HT-29 (cell line): ENCODE measurements at places on chromosomes 1 and 21.

GRCh38 chr21:15224346-15225086 is 159.7 kb upstream of the NRIP1 start:
- no peak for DNase-seq

- DNase-seq: peak; percentile 55
These were observed 472 bp downstream of the DTL start for GRCh38 chr1:212035835-212036605.

DNA sequence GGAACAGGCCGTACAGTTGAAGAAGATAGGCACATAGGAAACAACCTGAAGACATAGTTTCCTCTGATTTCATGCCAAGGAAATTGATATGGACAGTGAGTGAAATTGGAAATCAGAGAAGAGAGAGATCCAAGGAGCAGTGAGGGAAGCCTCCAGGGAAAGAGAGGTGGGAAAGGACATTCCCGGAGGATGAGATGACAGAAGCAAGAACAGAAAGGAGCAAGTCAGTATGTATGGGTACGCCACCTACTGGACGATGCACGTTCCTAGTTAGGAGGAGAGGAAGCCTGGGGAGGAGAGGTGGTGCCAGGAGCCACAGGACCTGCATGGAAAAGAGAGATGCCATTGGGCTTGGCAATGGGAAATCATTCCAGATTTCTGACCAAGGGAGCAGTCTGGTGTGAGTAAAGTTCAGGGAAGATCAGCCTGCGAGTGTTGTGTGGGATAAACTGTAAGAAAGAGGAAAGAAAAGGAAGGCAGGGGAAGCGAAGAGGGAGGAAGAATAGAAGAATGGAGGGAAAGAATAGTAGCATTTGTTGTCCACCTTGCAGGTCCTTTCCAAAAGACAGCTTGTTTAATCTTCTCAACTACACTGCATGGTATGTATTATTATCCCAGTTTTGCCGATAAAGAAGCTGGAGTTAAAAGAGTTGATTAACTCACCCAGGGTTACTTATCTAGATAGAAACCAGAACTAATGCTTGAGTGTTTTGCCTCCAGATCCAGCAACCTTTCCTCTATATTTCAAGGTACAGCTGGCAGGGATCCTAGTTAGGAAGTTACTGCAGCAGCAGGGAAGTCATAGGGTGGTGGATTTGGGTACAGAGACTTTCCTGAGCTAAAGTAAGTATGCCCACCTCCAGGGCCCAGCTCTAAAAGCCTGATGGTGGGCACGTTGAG is 27.4 kb downstream of the C1orf116 start:
- peak; percentile 95 for DNase-seq

DNA sequence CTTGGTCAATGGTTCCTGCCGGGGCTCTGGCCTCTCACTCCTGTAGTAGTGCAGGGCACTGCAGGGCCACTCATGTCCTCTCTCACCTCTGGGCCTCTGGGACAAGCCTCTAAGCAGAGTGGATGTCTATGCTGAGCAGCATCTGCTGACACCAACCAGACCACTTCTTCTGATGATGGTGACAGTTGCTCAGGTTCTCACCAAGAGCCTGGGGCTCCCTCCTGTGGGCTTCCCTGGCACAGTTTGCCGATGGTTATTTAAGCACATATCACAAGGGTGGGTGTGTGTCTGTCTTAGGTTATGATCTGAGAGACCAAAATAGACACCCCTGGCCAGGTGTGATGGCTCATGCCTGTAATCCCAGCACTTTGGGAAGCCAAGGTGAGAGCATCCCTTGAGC is 17.4 kb upstream of the GPR137B start:
- DNase-seq: no peak

DNA sequence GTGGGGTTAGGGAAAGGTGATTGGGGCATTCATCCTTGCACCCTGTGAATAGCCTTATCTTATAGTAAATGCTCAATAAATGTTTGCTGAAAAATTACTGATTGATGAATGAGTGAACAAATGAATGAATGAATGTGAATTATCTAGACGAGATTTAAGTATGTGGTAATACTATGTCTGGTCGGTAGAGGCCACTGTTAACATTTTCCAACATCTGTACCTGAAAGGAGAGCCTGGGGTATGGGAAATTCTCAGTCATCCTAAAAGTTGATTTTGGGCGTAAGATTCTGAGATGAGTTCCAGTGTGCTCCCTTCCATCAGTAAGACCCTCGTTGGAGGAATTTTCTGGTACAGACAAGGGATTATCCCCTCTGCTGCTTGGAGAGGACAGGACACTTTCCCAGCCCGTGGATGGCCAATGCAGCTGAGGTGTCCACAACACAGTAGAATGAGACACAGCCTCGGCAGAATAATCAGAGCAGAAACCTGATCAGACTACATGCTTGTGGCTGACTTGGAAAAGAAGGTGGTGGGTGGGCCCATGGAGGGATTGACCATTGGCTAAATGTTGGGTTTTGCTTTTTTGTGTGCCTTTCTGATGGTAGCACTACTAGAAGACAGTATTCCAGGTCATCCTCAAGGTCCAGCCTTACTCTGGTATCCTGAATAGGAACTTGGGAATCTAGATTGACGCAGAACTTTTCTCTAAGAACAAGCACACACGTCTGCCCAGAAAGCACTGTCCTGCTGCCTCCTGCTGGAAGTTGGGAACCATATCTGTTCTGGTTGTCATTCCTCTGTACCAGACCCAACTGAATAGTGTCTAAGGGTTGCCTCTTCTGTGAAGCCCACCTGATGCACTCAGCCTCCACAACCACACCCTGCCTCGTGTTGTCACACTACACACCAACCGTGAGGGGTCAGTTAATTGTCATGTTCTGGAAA is 262.0 kb downstream of the TNR start:
- peak; percentile 40 for DNase-seq

DNA sequence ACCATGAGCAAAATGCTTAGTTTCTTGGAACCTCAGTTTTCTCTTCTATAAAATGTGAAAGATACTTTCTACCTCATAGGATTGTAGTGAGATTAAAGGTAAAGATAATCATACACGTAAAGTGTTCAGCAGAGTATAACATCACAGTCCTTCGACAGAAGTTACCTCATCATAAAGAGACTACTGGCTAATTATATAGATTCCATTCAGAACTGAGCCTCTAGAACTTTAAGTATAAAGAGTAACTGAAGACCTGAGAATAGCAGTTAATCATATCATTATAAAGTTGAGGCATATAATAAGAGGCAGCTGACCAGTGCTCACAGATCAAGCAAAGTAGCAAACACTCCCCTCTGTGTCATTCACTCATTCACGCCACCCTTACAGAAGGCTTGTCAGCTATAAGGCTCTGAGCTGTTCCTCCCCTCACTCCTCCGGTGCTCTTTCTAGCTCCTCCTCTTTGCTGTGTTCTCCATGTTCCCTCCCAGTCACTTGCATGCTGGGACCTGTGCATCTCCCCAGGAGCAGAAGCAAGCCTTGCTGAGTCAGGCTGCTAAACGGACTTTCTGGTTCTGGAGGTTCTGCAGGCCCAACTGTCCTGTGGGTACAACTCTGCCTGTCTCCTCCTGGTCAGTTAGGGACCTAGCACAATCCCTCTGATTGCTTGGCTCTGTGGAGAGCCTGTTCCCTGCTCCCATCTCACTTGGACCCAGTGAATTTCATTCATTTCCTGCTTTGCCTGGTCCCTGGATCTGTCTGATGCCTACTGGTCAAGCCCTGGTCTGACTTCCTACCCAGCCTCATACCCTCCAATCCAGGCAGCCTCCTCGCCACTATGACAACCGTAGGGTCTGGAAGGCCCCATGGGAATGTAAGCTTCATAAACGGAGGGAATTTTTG is 28.3 kb upstream of the LY9 start:
- no peak for DNase-seq

DNA sequence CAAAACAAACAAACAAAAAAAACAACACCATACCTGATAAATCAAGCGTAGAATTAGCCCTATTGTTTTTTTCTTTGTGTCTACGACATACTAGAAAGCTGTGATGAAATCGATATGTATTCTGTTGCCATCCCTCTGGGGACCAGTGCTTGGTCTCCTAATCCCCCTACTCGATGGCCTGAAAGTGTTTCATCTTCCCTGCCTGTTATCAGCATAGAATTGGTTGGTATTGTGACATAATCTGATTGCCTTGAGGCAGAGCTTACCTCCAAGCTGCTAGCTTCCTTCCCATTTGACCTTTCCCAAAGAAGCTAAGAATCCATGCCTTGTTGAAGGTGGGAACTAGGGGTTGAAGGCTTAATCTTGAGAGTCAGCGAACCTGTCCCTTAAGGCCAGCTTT is 40.7 kb upstream of the PIGV start:
- no peak for DNase-seq

DNA sequence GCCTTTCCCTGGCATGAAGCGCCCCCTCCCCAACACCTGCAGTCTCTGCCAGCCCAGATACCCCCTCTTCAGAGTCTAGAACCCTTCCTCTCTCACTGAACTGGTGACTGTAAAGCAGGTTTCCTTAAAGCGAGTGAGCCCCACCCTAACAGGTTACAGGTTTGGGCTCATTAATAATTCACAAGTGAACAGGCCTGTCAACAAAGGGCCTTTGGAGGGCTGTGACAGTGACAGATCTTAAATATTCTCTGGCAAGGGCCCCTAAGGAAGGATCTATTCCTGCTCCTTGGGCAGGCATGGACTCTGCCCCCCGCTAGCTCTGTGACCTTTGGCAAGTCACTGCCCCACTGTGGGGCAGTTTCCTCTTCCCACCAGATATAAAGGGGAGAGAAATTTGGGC is 5.6 kb upstream of the TTC39A start:
- peak; percentile 52 for DNase-seq

DNA sequence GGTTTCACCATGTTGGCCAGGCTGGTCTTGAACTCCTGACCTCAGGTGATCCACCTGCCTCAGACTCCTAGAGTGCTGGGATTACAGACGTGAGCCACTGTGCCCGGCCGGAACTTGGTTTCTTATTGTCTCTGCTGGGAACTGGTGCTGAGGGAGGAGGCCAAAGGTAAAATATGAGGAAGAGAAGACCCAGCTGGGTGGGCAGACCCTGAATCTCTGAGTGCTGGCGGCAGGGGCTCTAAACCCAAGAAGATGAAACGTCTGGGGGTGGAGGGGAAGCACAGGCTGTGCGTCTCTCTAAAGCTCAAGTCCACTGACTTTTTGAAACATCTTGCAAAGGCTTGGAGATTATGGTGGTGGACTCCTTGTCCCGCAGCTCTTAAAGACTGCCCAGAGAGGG is 82.0 kb upstream of the TLR5 start:
- DNase-seq: no peak

GRCh38 chr1:23449958-23450357 is 25.4 kb upstream of the TCEA3 start:
- peak; percentile 14 for DNase-seq

DNA sequence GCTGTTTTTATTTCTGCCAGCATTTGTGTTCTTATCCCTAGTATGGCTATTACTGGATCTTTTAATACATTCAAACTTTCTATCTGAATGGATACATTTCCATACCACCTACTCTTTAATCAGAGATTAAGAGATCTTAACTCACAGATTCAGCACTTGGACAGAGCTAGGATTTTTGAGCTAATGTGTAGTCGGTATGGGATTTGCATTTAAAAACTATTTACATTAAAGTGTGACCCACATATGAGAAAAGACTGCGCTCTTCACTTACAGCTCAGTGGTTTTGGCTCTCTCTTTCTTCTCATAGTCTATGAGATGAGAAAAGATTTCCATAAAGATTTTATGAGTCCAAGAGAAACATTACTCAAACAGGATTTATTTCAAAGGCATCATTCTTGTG is 16.4 kb downstream of the HMGB4 start:
- no peak for DNase-seq

GRCh38 chr1:162145966-162146696 is 76.6 kb downstream of the NOS1AP start:
- no peak for DNase-seq

- DNase-seq: no peak
These were observed 16.8 kb downstream of the SZRD1 start for GRCh38 chr1:16383888-16384287.

- no peak for DNase-seq
These were observed 245 bp upstream of the TMEM269 start for GRCh38 chr1:42784547-42784945.

- DNase-seq: peak; percentile 46
These were observed 172.0 kb downstream of the FGGY start for GRCh38 chr1:59468828-59469428.

- no peak for DNase-seq
These were observed 235.0 kb upstream of the FGGY start for GRCh38 chr1:59061876-59062275.

DNA sequence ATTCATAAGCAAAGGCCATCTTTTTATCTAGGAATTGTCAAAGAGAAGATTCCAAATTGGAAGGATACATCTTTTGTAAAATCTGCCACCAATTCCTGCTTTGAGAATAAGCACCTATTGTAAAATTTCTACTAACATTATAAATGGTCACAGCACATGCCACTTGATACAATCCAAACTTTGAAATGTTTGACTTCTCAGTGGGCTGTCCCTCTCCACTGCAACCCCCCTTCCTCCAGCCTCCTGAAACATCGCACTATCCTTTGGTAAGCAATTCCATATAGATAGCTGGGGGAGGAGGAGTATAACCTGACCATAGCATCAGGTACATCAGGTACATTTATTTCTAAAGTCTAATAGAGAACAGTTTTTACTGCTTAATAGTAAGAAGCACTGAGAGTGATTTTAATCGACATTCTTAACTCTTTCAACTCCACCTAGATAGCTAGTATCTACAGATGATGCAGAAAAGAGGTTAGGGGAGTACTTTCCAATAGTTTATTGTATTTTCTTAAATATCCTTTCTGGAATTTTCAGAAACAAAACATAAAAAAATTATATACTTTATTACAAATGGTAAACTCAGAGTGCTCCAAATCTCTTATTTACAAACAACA is 2.9 kb downstream of the JUN start:
- peak; percentile 65 for DNase-seq

GRCh38 chr1:161258439-161259344 is at the start of gene PCP4L1:
Gene PCP4L1, plus strand, starts transcription at chr1:161258745. Its CDS starts 230 bp downstream, at chr1:161258975.
- no peak for DNase-seq

- no peak for DNase-seq
These were observed 289.6 kb upstream of the ST6GALNAC5 start for GRCh38 chr1:76577525-76578185.

DNA sequence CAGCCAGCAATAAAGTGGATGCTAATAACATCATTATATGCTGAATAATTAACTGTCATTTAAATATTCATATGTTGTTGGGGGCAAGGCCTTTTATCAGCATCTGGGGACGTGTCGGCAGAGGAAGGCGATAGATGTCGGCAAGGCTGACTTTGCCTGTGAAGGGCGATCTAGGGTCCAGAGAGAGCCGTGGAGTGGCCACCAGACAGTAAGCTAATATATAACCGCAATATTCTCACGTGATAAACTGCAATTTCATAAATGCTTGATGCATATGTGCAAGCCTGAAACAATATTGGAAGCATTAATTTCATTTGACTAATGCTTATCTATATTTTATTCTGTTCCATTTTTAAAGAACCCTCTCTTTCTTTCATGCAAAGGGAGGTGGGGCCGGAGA is 141.0 kb upstream of the POU3F1 start:
- DNase-seq: no peak

- DNase-seq: no peak
These were observed 54.6 kb upstream of the ECE1 start for GRCh38 chr1:21344750-21345443.
